ENCODE measurements at places on chromosomes 6 and 20.

DNA sequence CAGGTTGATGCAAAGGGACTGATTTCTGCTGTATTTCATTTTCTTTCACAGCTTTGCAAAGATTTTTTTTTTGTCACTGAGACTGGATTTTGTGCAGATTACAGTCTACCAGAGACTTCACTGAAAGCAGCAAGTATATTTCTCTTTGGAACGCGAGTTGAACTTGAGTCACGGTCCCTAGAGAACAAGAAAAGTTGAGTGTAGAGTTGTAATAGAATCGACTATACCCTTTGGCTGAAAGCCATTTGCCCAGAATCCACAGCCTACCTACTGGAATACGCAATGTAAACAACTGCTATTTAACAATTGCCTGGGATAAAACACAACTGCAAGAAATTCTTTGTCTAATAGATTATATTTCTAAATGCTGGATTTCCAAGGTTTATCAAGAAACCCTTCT lies 520.6 kb downstream of the HDGFL1 start:
- DNase-seq = no peak

DNA sequence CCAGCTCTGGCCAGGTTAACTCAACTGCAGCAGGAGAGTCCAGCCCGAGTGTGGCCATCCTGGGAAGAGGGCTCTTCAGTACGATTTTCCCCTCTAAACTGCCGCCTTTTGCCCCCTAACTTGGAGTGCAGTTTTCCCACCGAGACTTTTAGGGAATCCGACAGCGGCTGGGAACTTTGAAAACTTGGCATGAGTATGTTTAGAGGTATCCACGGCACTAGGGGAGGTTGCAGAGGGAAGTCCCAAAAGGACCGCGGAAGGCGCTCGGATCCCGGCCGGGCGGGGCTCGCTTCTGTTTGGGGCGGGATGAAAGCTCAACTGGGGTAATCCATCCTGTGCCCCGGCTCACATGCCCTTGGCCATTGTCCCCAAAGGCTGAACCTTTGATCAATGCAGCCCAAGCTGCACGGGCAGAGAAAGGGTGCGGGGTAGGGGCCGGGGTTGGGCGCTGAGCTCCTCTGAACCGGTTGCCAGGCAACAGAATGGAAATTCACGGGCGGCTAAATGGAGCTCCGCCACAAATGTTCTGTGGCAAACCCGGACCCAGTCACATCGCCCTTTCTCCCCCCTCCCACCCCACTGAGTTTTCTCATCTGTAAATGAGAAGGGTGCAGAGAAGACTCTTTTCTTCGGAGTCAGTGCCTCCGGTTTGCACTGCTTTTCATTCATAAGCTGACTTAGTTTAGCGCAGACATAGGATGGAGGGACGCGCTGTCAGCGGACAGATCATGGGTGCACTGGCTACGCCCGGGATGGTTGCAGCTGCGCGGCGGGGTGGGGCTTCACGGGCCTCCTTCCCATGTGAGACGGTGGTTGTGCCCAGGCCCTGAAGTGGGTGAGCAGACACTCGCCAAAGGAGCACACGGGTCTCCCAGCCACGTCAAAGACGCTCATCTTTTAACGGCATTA lies 2.3 kb downstream of the BMP6 start:
- DNase-seq = no peak

- no peak for DNase-seq
Measured at GRCh38 chr6:36343109-36343680, 6.5 kb upstream of the BNIP5 start.

GRCh38 chr20:34999021-34999451 lies 43.4 kb downstream of the MYH7B start:
- DNase-seq = no peak

DNA sequence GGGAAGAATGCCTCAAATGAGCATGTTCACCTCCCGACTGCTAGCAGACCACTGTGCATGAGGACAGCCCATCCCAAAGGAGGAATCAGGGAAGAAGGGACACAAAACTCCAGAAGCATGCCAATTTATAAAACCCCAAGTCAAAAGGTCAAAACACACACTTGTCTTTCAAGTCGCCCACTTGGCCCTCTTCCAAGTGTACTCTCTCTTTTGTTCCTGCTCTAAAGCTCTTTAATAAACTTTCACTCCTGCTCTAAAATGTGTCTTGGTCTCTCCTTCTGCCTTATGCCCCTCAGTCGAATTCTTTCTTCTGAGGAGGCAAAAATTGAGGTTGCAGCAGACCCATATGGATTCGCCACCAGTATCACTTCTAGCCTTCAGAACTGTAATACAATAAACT lies 33.9 kb upstream of the TPBG start:
- no peak for DNase-seq

- no peak for DNase-seq
Measured at GRCh38 chr20:19770375-19770774, 12.3 kb downstream of the RIN2 start.

DNA sequence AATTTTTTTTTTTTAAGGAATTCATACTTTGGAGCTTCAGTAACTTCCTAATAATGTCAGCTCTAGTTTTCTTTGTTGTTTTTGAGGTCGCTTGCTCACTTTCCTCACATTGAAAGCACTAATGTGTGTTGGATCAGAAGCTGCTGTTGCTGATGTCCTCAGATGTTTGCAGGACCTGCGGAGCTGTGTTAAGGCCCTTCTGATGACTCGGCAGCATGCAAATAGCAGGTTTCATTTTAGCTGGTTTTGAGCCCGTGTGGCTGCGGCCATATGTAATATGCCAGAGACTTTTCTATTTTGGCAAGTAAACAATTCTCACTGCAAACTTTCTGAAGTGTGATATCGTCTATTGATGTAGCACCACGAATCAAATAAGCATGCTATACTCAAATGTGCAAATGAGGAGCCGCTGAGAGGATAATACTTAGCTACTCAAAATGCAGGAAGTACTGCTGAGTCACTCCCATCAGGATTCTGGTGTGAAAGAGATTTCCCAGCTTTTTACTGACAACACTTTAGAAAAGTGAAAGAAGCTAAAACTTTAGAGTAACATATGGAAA lies 187.8 kb downstream of the SASH1 start:
- DNase-seq = no peak

GRCh38 chr6:88629838-88630494 lies 333.5 kb downstream of the RNGTT start:
- no peak for DNase-seq

GRCh38 chr6:14770572-14770971 lies 475.3 kb upstream of the JARID2 start:
- no peak for DNase-seq

- DNase-seq = no peak
Measured at GRCh38 chr6:100266494-100267401, 198.0 kb downstream of the SIM1 start.

GRCh38 chr6:138979813-138980668 lies 8.0 kb downstream of the REPS1 start:
- no peak for DNase-seq

- no peak for DNase-seq
Measured at GRCh38 chr6:167580619-167580911, 246.1 kb upstream of the AFDN start.

DNA sequence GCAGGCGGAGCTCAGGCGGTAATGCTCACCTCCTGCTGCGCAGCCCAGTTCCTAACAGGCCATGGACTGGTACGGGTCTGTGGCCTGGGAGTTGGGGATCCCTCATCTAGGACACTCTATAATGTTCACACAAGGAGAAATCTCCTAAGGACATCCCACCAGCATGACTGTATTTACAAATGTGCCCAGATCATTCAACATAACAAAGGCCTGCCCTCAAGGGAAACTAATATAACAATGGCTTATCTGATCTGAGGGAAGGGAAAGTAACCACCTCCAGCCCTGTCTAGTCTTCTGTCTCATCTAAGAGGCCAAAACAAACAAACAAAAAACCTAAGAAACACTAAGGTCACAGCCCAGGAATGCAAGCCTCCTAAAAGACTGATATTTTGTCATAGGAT lies 232.8 kb downstream of the RNGTT start:
- DNase-seq = no peak

DNA sequence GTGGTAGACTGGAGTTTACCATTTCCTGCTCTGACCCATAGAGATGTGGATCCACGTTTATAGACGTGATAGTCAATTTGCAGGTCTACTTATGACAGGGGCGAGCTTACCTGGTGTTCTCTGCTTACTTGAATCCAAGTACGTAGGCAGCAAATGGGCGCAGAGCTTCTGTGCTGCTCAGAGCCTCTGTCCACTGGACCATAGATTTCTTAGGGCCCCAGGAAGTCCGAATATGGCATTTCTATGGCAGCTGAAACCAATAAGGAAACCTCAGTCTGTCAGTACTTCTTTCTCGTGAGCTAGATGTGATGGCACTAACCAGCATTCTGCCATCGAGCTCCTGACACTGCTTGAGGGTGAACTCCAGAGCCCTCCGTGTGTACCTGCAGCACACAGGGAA lies 19.5 kb upstream of the NPEPL1 start:
- DNase-seq = no peak

- no peak for DNase-seq
Measured at GRCh38 chr6:37882292-37882691, 62.8 kb downstream of the ZFAND3 start.

DNA sequence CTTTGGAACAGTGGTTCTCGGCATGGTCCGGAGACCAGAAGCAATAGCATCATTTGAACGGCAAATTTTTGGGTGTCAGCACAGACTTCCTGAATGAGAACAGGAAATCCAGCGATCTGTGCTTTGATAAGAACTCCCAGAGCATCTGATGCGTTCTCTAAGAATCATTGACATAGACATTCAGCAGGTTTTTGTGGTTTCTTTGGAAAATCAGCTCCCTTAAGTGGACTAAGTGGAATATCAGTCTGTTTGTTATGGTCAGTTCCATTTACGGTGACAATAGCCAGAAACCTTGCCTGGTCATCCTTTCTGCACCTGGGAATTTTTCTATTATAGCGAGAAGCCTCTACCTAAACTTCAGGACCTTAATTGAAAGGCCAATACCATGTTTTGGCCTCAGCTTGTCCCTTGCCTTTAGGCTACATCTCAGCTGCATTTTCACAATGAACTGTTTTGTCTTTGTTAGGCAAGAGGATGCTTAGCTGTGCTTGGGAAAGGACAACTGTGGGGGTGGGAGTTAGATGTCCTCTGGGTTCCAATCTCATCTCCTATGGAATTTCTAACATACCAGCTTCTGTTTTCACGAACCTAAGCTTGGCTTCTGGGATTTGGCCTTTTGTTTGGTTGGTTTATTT lies 299.7 kb downstream of the CDKAL1 start:
- DNase-seq = no peak

- no peak for DNase-seq
Measured at GRCh38 chr20:35196313-35196712, 24.4 kb downstream of the PROCR start.

GRCh38 chr20:13041574-13042457 lies 33.0 kb downstream of the SPTLC3 start:
- DNase-seq = no peak

GRCh38 chr6:26034905-26035304 lies 52.3 kb upstream of the HFE start:
- no peak for DNase-seq

DNA sequence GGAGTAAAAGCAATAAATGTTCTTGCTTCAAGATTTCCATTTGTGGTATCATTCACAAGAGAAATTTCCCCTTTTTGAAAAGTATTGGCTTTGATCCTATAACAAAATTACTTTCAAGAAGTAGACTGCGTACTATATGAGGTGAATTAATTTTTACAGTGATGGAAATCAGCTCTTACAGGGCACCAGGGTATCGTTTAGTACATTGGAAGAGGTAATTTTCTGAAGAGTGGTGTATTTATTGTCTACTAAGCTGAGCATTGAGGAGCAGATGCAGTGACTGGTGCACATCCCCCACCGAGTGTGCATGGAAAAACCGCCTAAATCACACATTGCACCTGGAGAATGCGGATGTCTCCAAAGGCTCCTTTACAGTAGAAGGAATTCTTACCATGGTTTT lies 209.5 kb downstream of the SAMD5 start:
- no peak for DNase-seq

GRCh38 chr20:58682656-58683531 lies 9.7 kb upstream of the NPEPL1 start:
- DNase-seq = no peak

- no peak for DNase-seq
Measured at GRCh38 chr6:166194914-166195859, 27.5 kb upstream of the TBXT start.

DNA sequence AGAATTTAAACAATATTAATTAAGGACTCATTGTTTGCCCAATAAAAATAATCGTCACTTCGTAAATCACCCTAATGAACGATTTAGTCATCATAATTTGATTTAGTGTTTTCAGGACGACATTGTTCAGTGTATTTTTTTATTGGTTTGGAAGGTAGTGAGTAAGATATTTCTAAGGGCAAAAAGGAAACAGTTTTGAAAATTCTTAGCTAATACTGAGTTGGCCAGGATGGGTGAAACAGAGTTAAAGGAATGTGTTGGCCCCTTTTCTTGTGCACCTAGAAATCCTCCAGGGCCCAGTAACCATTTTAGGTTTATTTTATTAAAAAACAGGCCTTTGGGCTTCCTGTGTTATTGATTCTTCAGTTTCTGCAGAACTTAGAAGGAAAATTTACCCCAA lies 25.3 kb downstream of the ANKS1A start:
- no peak for DNase-seq

GRCh38 chr20:10651227-10651990 lies 22.4 kb downstream of the JAG1 start:
- DNase-seq = no peak

- DNase-seq = no peak
Measured at GRCh38 chr20:38221119-38221589, 39.4 kb downstream of the KIAA1755 start.

GRCh38 chr6:82554666-82555065 lies 191.0 kb downstream of the TPBG start:
- DNase-seq = no peak

- no peak for DNase-seq
Measured at GRCh38 chr20:3797592-3798372, 1.7 kb downstream of the CDC25B start.

- no peak for DNase-seq
Measured at GRCh38 chr6:153001767-153002612, 519 bp downstream of the MTRF1L start.

GRCh38 chr6:133297657-133298056 lies 56.5 kb downstream of the EYA4 start:
- no peak for DNase-seq

DNA sequence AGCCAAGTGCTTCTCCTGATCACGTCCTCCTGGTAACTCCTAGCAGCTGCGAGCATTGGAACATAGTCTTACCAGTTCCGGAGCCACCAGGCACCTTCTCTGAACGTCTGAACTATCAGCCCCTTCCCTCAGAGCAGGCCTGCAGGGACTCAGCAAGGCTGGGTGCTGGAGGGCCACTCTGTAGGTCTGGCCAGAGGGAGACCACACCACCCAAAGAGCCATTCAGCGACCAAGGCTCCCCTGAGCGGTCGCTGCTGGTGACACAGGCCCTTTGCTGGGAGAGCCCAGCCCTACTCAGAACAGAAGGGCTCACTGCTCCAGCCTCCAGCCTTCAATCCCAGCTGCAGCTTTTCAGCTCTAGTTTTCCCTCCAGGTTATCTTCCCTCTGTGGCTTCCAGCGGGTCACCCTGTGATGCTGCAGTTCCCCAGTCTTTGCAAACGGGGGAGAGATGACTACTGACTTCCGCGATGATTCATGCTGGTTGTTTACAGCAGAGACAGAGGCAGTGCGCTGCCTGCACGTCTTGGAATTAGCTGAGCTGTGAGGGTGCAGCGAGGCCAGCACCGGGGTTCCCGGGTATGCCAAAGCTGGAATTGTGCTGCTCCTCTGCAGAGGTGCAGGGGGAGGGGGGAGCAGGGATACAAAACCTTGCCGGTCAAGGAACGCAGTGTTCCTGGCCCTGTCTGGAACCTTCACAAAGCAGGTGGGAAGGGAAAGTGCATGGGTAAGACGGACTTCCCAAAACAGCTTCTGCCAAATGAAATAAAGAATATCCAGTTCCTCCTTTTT lies 161.4 kb downstream of the LY86 start:
- DNase-seq = no peak
